Stimulated activated CD4-positive, alpha-beta T cell treated with anti-CD3 and anti-CD28 coated beads, TNF-alpha, amount 100 ng/mL, for 48 hours (primary cell): ENCODE measurements at places on chromosomes 6 and 20.
A peak's percentile ranks its signal among the peaks of the same experiment; 100 is the strongest.

GRCh38 chr6:51001399-51001798 is 182.7 kb downstream of the TFAP2B start:
- DNase-seq = no peak

DNA sequence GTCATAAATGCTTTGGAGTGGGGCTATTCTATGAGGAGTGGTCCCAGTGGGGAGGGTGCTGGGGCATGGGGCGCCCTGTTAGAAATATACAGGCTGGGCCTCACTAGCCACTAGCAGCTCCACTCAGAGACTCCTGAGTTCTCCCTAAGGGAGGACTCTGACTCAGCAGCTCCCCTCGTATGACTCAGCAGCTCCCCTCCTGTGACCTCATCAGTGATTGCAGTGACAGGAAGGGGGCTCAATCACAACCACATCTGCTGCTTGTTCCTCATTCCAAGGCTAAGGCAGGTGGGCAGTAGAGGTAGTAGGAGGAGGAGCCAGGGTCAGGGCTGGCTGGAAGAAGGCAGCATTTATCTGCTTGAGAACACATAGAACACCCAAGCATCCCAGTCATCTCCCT is 73.7 kb downstream of the PRND start:
- DNase-seq = peak; percentile 21

- DNase-seq = peak; percentile 83
Measured at GRCh38 chr20:63955827-63956663, at the start of gene UCKL1. Gene UCKL1 (minus strand): TSS chr20:63956416. CDS start chr20:63956372, 44 bp downstream.

DNA sequence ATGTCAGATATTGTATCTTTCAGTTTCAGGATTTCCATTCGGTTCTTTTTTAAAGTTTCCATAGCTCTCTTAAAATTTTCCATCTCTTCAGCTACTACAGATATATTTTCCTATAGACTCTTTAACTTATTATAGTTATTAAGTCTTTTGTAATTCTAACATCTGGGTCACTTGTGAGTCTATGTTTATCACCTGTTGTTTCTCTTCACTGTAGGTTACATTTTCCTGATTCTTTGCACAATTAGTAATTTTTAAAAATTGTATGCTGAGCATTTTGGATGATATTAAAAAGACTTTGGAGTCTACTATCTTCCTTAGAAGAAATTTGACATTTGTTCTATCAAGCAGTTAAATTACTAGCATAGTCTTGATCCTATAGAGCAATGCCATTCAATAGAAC is 140.7 kb downstream of the QRSL1 start:
- no peak for DNase-seq

- DNase-seq = no peak
Measured at GRCh38 chr6:21996425-21997118, 300.3 kb downstream of the PRL start.

GRCh38 chr20:21101453-21101931 is 4.7 kb downstream of the LINC00237 start:
- no peak for DNase-seq
